Adipocyte (in vitro differentiated cells): ENCODE measurements at places on chromosomes 1 and 21.

- peak; percentile 85 for DNase-seq
Observed at GRCh38 chr1:178362747-178363146, 134.0 kb downstream of the CLEC20A start.

DNA sequence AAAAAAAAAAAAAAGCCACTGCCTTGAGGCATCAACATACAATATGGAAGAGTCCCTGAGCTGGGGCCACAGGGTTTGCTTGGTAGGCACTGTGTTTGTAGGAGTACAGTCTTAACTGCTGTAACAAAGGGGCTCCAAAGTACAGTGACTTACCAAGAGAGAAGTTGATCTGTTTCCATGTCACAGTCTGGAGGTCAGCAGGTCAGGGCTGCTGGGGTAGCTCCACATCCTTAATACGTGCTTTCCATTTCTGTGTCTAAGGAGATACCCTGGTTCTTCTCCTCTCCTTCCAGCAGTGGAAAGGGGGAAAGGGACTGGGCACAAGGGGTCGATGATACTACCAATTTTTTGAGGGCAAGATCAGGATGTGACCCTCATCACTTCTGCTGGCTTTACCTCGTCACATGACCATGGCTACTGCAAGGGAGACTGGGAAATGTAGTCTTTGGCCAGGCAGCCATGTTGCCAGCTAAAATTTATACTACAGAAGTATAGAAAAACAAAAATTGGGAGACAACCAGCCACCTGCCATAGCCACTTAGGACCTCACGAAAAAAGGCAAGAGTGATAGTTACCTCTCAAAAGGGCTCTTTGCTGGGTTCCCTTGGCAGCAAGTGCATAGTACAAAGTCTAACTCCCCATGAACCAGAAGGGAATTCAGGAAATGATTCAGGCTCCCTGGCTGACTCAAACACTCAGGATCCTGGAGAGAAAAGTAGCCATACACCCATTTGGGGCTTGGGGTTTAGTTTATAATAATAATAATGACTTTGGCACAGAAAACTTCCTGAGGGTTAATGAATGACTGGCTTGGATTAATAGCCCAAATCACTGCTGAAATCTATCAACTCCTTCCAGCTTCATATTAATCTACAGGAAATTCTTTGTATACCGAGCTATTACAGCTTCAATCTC lies 52.7 kb upstream of the ATP5PO start:
- peak; percentile 29 for DNase-seq

- peak; percentile 62 for DNase-seq
Observed at GRCh38 chr1:25912076-25912831, 6.0 kb upstream of the STMN1 start.

DNA sequence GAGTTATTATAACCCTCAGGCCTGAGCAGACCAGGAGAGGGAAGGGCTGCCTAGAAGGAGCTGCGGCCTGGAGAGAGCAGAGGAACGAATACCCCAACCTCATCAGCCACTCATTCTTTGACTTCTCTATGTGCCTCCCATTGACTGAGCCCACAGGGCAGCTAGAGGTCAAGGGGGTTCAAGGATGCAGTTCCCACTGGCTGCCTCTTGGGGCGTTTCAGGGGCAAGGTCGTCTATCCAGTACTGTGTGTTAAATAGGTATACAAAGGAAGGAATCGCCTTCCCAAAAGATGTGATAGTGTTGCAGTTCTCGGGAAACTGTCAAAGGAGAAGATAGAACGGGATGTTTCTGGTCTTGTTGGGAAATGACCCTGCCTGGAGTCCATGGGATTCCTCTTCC lies 250.6 kb downstream of the PRDM2 start:
- no peak for DNase-seq

DNA sequence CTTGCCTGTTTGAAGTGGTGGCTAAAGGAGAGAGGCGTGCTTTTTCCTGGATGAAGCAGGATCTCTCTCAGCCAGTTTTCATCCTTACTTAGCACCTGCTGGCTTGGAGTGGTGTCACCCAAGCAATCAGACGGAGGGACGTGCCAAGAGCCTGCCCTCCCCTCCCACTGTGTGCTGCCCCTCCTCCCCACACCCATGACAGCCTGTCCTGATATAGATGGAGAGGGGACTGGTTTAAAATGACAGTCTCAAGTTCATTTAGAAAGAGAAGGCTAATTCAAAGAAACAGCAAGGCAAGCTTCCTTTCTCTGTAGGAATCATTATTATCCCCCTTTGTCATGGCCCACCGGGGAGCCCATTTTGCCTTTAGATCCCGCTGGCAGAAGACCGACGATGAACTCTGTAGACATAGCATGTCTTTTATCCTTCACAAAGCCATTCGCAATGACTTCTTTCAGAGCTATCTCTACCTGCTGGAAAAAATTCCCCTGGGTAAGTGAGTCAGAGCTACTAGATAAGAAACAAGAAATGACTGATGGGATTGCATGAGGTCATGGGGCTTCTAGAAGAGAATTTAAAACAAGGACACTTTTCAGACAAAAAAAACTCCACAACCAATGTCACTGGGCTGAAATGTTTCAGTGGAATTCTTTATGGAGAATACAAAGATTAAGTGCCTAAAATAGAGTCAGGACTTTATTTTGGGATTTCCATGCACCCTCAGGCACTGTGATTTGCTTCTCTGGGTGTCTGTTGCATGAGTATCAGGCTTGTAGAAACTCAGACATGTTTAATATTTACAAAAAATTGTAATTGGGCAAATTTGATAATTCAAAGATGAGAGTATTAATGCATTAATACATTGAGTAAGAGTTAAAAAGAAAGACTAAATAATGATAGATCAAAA lies at the start of gene NTMT2:
NTMT2 (plus strand) TSS at position 190 of the 907 bp plus-strand sequence; CDS start at position 339, 149 bp downstream.
- DNase-seq = no peak

DNA sequence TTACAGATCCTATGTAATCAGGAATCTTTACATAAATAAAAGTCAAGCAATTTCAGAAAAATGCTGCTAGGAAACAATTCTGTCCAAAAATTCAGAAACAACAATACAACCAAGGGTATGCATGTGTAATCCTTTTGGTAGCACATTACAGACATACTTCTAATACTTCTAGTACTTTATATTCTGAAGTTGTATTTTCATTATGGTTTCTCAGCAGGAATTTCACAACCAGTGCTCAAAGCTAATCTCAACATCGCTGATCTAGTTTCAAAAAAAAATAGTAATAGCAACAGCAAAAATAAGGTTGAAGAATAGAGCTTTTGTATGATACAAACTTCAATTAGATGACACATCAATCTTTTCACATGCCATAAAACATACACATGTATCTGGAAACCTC lies 545.2 kb downstream of the LTN1 start:
- peak; percentile 85 for DNase-seq

- DNase-seq = peak; percentile 38
Observed at GRCh38 chr1:226406401-226406881, 1.5 kb downstream of the PARP1 start.

- DNase-seq = no peak
Observed at GRCh38 chr1:157521056-157521455, 31.3 kb downstream of the FCRL5 start.

DNA sequence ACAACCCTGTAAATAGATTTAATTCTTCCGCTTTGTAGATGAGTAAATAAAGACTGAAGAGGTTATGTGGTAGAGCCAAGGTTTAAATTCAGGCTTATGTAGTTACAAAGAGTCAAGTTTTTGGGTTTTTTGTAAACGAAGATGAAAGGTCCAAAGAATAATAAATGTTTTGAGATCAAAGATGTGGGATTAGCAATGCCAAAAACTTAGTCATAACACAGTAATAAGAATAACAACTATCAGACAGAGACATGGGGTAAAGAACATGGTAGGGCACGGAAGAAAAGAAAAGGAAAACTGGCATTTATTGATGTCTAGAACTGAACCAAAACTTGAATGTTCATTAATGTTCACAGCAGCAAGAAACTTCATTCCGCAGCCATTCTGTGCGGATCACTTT lies 42.9 kb downstream of the EXTL2 start:
- no peak for DNase-seq

GRCh38 chr1:239896569-239896968 lies 195.1 kb upstream of the FMN2 start:
- DNase-seq = no peak

DNA sequence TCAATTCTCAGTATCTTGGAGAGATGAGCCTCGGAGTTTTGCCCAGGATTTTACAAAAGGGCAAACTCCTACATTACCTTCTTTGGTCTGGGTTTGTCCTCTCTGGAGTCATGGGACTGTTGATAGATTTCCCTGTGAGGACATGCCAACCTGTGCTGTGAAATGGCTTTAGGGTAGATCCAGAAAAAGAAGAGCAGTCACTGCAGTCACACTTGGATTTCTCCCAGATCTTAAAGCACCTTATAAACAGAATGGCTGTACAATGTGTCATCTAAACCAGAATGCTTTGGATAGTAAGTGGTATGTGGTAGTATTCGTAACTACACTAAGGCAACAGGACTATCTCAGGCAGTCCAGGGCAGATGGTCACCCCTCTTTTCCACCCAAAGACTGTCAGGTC lies 1.9 kb upstream of the CSRP1 start:
- DNase-seq = peak; percentile 45

GRCh38 chr1:229378586-229379367 lies 35.9 kb upstream of the CCSAP start:
- no peak for DNase-seq

DNA sequence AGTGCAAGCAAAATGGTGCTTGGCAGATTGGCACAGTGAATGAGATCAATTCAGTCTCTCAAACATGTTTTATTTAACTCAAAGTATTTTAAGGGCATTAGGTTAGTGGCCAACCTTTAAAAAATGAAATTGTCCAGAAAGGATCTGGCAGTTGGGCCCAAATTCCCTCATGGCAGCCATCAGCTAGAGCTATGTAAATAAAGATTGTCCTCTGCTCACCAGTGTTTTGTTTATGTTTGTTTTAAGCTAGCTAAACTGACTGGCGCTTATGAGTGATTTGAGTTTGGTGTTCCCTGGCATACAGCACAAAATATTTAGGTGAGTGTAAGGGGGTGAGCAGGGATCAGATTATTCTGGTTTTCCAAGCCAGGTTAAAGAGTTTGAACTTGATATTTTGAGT lies 18.1 kb downstream of the HDAC1 start:
- DNase-seq = no peak

GRCh38 chr21:43702785-43703034 lies 16.2 kb upstream of the PDXK start:
- DNase-seq = peak; percentile 24

DNA sequence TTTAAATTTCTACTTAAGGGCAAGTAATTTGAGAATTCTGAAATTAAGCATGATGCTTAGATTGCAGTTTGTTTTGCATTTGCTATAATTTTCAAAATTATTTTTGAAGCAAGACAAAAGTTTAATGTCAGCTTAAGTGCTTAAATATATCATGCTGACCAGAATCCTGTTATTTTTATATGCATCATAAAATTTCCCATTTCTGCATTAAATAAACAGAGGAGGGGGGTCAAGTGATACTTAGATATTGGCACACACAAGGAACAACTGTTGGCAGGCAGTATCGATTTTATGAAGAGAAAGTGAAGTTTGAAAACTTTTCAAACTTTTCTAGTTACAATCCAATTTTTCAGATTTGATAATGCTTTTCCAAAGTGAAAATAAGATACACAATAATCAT lies 61.0 kb downstream of the MIER1 start:
- no peak for DNase-seq

DNA sequence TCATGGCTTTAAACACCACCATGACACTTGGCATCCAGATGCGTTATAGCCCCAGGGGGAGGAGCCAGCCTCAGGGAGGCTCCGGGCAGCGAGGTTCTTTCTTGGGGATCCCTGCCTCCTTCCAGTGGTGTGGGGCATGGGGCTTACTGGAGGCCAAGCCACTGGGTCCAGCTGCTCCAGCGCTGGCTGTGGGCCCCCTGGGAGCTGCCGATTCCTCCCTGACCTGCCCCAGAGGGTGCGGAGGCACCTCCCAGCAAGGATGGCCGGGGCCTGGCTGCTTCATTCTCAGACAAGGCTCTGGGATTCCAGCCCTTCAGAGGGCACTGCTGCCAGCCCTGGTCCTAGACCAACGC lies 159.3 kb downstream of the PEX14 start:
- DNase-seq = no peak

- no peak for DNase-seq
Observed at GRCh38 chr21:43809346-43809799, 20.0 kb downstream of the RRP1 start.

GRCh38 chr1:42765269-42765668 lies 1.6 kb downstream of the P3H1 start:
- DNase-seq = peak; percentile 51

GRCh38 chr1:56545711-56546110 lies 33.7 kb downstream of the PLPP3 start:
- no peak for DNase-seq

DNA sequence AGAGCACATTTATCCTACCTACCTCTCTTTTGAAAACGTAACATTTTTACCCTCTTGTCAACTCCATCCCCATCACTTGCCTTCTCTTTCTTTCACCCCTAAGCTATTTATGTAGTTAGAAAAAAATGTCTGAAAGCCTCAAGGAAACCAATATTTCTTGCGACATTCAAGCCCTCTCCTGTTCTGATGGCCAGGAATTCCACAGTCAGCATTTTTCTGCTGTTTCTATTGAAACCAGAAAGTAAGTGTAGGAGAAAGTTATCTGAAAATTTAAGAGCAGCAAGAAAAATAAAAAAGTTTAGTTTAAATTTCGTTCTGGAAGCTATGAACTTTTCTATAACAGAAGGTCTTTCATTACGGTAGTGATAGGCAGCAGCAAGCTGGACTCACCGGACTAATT lies 247.6 kb upstream of the PBX1 start:
- DNase-seq = peak; percentile 40

- DNase-seq = no peak
Observed at GRCh38 chr1:150762552-150762951, 3.0 kb downstream of the CTSS start.

DNA sequence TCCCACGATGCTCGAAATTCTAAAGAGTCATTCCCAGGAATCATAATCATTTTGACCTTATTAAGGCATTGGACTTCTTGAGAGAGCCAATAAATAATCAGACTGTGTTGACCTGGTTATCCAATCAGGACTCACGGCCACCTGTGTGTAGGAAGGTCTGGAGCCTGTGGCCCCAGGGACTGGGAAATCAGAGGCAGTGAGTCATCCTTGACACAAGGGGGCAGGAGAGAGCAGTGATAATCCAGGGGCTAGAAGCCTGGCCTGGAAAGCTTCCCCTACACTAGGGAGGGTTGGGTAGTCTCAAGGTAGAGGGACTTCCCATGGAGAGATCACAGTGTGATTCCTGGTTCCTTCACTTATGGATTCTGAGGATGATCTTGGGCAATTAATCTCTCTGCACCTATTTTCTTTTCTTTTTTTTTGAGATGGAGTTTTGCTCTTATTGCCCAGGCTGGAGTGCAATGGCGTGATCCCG lies 4.7 kb downstream of the MR1 start:
- peak; percentile 78 for DNase-seq

DNA sequence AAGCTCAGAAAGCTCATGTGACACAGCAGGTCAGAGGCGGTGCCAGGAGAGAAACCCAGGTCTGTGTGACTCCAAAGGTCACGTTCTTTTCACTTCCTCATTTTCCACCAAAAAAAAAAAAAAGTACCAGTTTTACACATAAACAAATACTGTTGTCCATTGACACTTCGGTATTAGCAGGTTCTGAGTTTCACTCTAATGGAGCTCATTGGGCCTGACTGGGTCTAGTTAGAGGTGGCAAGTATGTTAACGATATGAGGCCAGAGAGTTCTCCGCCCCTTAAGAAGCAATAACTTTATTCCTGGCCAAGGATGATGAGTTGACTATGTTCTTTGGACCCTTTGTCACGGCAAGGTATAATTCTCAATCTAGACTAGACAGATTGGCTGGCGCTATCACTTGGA lies 30.0 kb upstream of the SDE2 start:
- no peak for DNase-seq

GRCh38 chr1:74933500-74933899 lies 200.5 kb downstream of the TYW3 start:
- peak; percentile 2 for DNase-seq

- DNase-seq = no peak
Observed at GRCh38 chr1:203001986-203002385, 5.2 kb upstream of the TMEM183A start.
